ENCODE measurements at places on chromosomes 7 and 10. TPM values are rescaled to one million over a fixed set of nuclear protein-coding genes. Genes with fewer than 3 reads are reported as not detected.

DNA sequence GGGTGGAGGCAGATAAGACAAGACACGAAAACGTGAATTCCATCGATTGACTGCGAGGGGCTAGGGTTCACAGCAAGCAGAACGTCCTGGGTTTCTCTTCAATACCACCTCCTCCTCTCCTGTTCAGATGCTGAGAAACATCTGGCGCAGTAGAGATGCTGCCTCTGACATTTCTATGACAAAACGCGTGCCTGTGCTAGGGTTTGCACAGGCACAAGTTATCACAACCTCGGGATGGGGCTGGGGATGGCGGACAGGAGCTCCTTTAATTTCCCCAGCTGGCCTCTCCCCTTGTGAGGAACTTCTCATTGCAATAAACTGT lies 99.8 kb upstream of the SVIL start:
- DNase-seq = no peak

DNA sequence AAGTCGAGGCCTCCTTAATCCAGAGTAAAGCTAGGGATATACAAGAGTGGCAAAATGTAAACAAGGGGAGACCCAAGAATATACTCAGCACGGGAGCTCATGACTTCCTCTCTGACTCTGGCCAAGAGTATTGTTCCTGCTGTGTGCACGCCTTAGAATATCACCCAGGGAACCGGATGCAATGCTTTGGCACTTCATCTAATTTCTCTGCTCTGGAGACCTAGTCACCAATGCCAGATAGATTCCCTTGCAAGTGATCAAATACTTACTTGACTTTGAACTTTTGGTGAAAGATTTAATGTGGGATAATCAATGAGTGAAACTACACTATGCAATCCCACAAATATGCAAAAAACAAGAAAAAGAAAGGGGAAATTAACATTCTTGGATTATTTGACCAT lies 695.5 kb downstream of the INHBA start:
- no peak for DNase-seq

DNA sequence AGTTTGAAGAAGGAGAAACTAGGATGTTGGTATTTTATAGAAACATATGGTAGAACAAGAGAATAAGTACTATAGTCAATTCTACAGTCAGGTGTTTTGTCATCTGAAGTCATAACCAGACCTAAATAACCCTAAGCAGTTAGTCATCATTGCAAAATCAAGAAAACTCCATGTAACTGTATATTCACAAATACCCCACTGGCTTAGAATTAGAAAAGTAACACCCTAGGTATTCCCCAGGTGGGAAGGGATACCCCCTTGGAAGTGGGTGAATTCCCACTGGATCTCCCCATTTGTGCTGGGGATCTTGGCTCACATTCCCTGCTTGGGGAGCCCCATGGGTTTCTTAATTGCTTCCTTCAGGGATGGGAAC lies 45.9 kb upstream of the ITGB8 start:
- no peak for DNase-seq

GRCh38 chr10:95266674-95267095 lies 24.1 kb downstream of the PDLIM1 start:
- DNase-seq = peak; percentile 35

GRCh38 chr7:7614018-7614741 lies 26.4 kb upstream of the UMAD1 start:
- DNase-seq = no peak

DNA sequence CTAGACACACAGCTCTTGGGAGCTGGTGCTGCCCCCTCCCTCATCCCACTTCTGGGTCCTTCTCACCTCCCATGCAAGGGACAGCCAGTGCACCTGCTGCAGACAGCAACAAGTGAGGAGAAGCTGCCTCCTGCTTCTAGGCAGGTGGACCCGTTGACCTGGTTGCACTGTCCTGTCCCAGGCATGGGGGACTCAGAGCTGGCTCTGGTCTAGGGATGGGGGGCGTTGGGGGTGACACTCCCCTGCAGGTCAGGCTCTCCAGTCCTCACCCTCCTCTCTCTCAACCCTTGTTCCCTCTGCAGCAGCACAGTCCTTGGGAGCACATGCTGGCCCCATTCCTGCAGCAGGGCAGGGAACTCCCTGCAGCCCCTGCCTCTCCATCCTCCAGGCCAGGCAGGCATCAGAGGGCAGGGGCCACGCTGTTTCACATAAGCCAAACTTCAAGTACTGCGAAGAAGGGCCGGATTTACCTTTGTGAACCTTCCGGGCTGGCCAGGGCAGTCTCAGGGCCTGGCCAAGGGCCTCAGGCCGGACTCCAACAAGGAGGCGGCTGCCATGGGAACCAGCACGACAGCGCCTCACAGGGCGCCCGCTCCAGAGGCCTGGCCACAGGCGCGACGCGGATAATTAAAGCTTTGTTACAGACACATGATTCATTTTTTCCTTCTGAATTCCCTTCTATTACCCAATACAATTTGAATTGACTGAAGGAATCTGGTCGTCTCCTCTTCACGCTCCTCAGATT lies 48.5 kb downstream of the RASGEF1A start:
- no peak for DNase-seq

GRCh38 chr10:124341768-124342135 lies 77.0 kb downstream of the OAT start:
- DNase-seq = no peak

GRCh38 chr10:132550366-132551092 lies 12.9 kb downstream of the INPP5A start:
- DNase-seq = peak; percentile 11

DNA sequence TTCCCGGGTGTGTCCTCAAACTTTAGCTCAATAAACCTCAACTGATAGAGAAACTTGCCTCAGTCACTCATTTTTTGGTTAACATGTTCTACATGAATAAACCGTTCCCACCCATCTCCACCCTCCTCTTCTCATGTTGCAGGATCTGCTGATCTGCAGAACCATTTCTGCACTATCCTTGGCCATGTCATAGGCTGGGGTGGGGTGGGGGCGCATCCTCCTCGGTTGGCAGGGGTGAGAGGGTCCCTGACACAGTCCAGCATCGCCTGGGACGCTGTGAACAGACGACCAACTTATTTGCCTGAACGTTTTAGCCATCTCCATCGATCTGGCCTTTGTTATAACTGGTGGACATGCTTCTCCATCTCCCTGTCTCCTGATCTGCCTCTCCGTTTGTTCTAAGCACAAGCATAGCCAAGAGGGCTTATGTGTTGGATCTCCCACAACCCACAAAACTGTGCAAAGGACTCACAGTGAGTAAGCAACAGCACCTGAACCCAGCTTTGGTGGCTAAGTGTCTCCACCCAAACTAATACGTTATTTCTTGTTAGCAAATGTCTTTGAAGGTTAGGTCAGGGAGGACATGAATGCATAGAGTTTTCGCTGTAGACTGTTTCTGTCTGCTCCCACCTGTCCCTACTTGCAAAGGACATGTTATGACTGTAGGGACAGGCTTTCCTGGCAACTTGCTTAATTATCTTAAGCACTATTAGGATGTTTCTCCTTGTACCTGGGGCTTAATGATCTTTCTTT lies 51.7 kb downstream of the PRKCQ start:
- no peak for DNase-seq

DNA sequence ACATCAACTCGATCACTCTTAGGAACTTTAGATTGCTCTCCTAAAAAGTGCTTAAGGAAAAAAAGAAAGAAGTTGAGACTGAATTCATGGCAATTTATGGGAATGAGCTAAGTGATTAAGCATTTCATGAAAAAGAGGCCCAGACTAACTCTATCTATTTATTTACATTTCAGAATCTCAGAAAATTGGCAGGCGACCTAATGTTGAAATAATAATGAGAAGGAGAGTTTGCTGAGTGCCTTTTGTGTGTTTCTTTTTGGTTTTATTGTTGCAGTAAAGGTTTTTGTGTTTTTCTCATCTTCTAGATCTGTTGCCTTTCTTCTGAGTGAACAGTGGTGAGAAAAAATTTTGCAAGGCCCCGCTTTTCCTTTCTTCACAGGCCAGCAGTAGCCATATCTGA lies 3.8 kb downstream of the GRK5 start:
- no peak for DNase-seq

Gene TACR2
- polyA plus RNA-seq = 0.05 TPM

Measured in SK-N-SH (cell line).